Stimulated activated CD8-positive, alpha-beta memory T cell treated with anti-CD3 and anti-CD28 coated beads, Interleukin-15, amount 100 ng/mL, for 1 hour (primary cell): ENCODE measurements at places on chromosomes 2 and 18.

- DNase-seq, result no peak
Measured at GRCh38 chr2:207276858-207277257, 111.1 kb upstream of the KLF7 start.

- no peak for DNase-seq
Measured at GRCh38 chr2:112181571-112182290, 43.5 kb downstream of the FBLN7 start.

DNA sequence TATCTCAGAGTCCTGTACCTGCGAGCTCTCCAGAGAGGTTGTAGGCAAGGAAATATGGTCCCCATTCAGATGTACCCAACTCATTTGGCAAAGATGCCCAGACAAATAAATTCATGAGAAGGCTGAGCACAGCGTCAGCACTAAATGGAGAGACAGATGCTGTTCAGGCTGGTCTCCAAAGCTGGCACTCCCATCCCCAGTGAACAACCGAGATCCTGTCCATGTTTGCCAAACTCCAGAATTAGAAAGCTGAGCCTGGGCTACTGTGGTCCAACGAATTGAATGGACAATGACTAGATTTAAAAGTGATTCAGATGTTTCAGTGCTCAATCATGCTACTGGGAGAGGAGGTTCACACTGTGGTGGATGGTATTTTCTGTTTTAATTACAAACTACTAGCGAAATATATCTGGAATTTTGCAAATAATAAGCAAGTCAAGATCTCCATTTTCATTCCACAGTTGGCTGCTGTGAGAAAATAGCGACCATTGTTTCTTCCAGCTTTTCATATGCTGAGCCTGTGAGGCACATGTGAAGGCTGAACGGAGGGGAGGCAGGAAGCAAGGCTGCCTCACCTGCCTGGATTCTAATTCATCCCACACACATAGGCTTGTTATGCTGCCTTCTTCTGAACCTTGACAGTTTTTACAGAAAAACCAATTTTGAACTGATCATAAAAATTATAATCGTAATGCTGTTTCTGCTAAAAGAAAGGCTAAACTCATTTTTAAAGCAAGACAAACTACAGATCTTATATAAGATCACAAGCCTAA lies 22.6 kb upstream of the DAPL1 start:
- no peak for DNase-seq

DNA sequence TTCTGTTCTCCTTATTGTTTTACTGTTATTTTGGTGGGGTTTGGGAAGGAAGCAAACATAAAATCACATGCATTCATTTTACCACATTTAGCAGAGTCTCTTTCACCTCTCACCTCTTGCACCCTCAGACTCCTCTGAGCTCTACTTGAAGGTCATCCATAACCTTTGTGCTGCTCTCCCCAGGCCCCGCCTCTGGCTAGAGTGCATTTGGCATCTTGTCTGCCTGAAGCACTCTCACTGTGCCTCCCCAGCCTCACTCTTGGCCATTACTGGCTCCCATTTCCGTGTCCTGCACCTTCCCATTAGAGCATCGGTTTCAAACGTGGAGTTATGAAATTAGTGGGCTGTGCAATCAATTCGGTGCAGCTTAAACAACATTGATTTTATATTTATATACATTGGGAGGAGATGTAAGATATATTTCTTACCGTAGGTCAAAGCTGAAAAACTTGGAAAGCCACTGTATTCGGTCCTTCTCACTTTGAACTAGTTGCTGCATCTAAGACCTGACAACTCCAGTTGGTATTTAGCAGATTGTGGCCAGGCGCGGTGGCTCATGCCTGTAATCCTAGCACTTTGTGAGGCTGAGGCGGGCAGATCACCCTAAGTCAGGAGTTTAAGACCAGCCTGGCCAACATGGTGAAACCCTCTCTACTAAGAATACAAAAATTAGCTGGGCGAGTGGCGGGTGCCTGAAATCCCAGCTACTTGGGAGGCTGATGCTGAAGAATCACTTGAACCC lies 6.9 kb upstream of the ZFAND2B start:
- no peak for DNase-seq

DNA sequence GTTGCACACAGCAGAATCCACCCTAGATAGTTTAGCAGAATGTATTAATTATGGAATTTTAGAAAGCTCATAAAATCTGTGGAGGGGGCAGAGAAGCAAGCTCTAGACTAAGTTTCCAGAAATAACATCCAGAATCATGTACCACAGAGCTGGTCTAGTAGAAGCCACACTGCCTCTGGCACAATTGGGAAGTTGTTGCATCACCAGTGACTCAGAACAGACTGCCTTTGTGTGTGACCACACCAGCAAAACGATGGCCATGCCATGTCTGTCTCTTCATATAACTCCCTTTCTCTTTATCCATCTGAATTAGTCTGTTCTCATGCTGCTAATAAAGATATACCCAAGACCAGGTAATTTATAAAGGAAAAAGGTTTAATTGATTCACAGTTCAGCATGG lies 158.9 kb downstream of the CCDC148 start:
- DNase-seq, result no peak

- no peak for DNase-seq
Measured at GRCh38 chr18:13137670-13138419, 80.7 kb upstream of the LDLRAD4 start.

- no peak for DNase-seq
Measured at GRCh38 chr2:102061962-102062795, 70.4 kb downstream of the IL1R2 start.

- no peak for DNase-seq
Measured at GRCh38 chr2:218622606-218623365, 15.1 kb downstream of the PLCD4 start.

DNA sequence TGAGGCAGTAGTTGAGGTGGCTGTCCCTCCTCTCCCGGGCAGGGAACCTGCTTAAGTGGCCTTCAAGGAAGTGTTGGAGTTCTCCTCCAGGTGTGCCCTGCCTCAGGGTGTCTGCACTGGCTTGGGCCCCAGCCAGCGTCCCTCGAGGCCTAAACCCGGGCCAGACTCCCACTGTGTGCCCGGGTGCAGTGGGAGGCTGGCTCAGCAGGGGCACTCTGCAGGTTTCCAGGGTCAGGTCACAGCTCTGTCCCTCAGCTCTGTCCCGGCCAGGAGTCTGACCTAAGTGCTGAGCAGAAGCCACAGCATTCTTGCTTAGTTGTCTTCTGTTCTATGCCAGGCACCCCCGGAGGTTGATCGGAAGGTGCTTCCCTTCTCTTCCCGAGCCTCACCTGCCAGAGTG lies 69.0 kb upstream of the OTOS start:
- DNase-seq, result no peak

DNA sequence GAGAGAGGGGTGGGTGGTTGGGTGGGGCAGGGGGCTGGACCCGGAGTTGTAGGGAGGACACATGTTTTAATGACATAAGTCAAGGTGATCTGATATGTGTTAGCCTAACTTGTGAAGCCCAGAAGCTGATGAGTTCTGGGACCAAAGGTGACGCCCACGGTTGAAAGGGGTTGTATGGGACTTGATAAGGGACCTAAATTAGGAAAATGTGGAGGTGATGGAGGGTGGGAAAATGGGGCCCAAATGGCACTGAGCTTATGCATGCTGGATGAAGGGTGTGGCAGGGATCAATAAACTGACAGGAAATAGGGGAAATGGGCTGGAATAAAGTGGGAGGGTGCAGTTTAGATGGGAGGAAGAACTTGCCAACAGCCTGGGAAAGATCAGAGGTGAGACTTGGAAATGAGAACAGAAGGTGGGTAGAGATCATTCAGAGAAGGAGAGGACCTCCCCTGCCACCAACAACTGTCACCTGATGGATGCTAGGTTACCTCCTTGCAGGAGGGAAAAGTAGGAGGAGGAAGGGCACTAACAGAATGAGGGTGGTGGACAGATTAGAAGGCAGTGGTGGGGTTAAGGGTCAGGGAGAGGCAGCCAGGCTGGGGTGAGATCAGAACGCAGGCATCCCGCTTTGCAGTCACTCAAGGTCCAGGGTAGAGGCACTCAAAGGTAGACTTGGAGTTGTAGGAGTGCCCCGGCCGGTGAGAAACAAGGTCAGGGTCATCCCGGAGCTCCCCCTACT lies 15.3 kb downstream of the WNT10A start:
- DNase-seq, result no peak

DNA sequence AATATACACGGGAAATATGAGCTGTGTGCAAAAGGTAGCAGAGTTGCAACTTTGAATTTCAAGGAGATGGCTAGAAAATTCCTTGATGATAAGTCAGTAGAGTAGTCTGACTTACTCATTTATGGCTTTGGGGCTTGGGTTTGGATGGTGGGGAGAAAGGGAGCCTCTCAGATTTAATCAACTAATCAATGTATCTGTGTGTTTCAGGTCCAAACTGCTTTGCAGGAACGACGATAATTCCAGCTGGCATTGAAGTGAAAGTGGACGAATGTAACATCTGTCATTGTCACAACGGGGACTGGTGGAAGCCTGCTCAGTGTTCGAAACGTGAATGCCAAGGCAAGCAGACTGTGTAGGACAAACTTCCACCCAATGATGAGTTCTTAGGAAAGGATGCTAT lies 164.6 kb downstream of the VWC2L start:
- DNase-seq, result no peak
